Activated CD4-positive, CD25-positive, alpha-beta regulatory T cell treated with anti-CD3 and anti-CD28 coated beads, Interleukin-2, amount 50 U/mL, for 16 hours (primary cell): ENCODE measurements at places on chromosomes 5 and 9.

DNA sequence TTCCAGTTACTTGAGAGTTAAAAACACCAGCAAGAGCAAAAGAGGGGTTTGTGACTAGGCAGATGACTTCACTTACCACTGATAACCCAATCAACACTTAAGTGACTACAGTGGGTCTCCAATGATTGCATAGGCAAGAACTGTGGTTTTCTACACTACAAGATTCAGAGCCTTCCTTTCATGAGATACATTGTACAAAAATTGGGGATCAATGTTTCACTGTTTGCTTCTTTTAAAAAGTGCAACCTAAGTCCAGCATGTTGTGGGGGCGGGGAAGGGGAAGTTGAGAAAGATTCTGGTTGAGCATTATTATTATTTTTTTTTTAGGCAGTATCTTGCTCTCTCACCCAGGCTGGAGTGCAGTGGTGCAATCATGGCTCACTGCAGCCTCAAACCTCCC is 3.6 kb downstream of the IQGAP2 start:
- no peak for DNase-seq

- DNase-seq = no peak
Observed at GRCh38 chr9:5531101-5531882, 21.0 kb downstream of the PDCD1LG2 start.

DNA sequence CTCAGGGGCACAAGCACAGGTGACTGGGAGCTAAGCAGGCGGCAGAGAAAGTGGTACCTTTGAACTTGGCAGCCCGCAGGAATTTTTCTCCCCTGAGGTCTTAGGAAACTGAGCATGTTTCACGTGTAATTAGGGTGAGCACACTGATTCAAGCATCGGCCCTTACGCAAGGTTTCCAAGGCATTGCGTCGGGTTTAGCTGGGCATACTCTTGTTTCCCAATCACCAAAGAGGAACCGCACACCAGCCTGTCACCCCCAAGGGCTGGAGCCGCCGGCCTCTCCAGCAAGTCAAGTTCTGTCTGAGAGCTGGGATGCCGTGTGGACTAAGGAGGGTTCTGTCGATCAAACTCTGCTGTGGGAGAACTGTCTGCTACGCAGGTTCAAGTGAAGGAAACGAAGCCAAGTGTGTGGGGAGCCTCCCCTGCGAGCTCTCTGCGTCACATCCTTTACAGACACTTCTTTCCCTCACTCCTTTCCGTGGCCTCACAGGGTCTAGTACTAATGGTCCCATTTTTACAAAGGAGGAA is 53.0 kb downstream of the ERGIC1 start:
- no peak for DNase-seq

DNA sequence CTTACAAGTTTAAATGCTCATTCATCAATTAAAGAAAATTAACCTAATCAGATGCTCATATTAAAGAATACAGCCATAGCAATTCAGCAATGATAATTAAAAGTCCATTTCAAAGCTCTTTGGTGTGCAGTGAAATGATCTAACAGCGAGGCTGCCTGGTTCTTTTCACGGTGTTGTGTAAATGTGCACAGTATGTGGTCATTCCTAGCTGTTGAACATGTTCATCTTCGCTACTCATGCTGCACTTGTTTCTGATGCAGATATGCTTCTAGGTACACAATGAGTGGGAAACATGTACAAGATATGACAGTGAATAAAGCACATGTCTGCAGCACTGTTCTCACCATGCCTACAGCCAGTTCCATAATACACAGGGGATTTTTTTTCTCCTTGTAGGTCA is 163.5 kb downstream of the NR2F1-AS1 start:
- DNase-seq = no peak

- DNase-seq = no peak
Observed at GRCh38 chr5:10339958-10340357, 13.5 kb upstream of the MARCHF6 start.

GRCh38 chr9:81759680-81760215 is 70.4 kb upstream of the TLE1 start:
- DNase-seq = no peak

DNA sequence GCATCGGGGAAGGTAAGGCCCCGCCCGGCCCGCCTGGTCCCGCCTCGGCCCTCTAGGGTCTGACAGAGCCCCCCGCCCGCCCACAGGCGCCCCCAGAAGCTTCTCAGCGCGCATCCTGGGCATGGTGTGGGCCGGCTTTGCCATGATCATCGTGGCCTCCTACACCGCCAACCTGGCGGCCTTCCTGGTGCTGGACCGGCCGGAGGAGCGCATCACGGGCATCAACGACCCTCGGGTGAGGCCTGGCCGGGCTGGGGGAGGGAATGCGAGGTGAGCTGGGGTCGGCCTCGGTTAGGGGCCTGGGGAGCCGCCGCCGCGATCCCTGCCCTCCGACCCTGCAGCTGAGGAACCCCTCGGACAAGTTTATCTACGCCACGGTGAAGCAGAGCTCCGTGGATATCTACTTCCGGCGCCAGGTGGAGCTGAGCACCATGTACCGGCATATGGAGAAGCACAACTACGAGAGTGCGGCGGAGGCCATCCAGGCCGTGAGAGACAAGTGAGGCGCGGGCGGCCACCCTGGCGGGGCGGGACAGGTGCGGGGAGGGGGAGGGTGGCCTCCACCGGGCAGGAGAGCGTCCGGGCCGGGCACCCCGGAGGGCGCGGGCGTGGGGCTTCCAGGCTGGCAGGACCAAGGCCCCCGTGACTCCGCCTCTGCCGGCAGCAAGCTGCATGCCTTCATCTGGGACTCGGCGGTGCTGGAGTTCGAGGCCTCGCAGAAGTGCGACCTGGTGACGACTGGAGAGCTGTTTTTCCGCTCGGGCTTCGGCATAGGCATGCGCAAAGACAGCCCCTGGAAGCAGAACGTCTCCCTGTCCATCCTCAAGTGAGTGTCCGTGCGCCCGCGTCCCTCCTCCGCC is 7.1 kb downstream of the LRRC26 start:
- no peak for DNase-seq
